HT1080 (cell line): ENCODE measurements at places on chromosomes 6 and 20. TPM values are rescaled to one million over a fixed set of nuclear protein-coding genes. Genes with fewer than 3 reads are reported as not detected.

C6orf132 gene
- total RNA-seq = not detected in 2 replicates

PLG gene
- not detected in 2 replicates for total RNA-seq

EFCAB8 gene
- not detected in 2 replicates for total RNA-seq

COL19A1 gene
- 0.07 TPM in 1 of 2 replicates, not detected in the other for total RNA-seq

GRCh38 chr6:46763466-46763865 lies 16.7 kb downstream of the ANKRD66 start:
- DNase-seq = peak; percentile 8

DNA sequence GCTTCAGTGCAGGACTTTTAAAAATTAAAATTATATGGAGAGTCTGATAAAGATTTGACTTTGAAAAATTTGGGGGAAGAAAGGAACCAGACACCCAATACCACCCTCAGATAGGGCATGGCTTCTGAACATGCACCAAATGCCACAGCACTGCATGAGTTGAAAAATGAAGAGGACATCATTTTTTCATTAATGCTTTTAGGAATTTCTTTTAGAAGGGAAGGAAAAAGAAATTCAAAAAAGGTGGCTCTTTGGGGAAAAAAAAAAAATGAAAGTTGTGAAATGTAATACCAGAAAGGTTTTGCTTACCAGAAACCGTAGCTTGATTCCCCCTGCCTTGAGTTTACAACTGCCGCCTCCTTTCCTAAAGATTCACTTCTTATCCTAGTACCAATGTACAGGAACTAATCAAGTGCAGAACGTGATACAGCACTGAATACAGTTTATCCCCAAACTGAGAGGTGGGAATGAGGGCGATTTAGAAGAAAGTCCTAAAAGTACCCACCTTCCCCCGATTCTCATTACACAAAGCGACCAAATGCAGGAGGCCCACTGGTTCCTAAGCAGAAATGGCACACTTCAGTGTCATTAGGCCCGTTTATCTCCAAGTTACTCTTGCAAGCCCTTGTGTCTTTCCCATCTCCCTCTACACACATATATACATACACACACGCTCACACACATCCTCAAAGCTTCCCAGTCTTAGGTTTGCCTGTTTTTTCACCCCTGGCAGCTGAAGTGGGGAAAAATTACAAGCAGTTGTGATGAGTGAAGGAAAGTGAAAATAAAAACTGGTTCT lies 2.8 kb downstream of the PPP1R10 start:
- no peak for DNase-seq

DNA sequence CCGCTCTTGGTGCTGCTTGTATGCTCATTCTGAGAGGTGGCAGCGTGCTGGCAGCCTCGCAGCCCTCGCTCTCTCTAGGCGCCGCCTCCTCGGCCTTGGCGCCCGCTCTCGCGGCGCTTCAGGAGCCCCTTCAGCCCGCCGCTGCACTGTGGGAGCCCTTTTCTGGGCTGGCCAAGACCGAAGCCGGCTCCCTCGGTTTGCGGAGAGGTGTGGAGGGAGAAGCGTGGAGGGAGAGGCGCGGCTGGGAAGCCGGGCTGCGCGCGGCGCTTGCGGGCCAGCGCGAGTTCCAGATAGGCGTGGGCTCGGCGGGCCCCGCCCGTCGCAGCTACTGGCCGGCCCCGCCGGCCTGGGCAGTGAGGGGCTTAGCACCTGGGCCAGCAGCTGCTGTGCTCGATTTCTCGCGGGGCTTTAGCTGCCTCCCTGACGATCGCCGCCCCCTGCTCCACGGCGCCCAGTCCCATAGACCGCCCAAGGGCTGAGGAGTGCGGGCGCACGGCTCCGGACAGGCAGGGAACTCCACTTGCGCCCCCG lies 19.5 kb upstream of the FAM8A1 start:
- DNase-seq = no peak

DNA sequence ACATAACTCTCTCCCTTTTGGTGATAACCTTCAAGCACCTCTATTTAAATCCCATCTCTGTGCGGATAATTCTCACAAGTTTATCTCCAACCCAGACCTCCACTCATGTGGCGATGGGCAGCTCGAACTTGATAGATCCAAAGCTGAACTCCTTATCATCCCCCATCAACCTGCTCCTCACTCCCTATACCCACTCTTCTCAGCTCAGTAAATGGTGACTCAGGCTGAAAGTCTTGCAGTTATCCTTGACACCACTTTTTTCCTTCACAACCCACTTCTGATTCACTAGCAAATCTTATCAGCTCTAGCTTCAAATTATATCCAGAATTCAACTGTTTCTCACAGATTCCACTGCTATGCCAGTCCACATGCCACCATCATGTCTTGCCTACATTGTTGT lies 155.3 kb upstream of the STXBP5 start:
- no peak for DNase-seq

- no peak for DNase-seq
Observed at GRCh38 chr20:58010186-58010585, 218.3 kb downstream of the ANKRD60 start.

- DNase-seq = no peak
Observed at GRCh38 chr20:56808117-56808725, 179.1 kb downstream of the TFAP2C start.

DNA sequence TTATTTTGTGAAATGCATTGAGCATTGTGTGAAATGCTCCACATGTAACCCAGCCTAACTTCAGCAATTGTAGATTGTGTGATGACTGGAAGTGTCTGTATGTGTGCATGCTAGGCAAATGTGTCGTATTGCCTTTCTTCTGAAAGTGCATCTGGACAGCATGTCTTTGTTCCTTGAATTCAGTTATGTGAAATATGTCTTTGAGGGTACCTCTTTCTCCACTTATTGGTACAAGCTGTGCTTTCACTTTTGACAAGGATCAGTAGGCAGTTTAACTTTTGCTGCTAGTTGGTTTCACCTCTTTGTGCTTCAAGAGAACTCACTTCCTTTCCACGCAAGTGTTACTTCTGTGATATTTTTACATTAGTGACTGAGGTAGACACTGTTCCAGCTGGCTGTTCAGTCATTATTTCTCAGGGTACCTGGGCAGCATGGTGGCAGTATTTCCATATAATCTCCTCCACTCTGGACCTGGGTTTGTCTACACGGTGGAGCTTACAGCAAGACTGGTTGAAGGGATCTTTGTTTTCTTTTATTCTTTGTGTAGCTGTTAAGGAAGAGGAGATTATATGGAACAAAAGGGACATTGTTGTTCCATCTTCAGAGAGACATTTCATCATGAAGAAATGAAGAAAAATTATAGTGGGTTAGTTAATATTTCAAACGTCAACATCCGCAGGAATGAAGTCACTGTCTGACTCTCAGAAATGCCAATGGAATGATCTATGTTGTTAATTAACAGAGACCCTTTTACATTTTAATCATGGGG lies 175.4 kb downstream of the UTRN start:
- no peak for DNase-seq

GRCh38 chr6:70524721-70525286 lies 41.9 kb upstream of the SDHAF4 start:
- DNase-seq = no peak

DNA sequence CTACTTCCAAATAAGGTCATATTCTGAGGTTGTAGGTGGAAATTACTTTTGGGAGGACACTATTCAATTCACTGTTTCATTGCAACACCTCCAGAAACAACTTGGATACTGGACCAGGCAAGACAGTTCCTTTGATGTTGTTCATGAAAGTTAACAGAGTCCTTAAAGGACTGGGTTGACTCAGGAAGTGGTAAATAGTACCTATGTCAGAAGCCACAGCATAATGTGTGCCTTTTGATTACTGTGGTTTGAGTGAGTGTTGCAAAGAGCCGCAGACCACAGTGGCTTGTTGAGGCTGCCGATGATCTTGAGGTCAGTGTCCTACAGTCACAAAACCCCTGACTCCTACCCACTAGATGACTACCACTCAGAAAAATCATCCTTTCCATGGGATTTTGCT lies 10.9 kb downstream of the IL20RA start:
- peak; percentile 84 for DNase-seq

DNA sequence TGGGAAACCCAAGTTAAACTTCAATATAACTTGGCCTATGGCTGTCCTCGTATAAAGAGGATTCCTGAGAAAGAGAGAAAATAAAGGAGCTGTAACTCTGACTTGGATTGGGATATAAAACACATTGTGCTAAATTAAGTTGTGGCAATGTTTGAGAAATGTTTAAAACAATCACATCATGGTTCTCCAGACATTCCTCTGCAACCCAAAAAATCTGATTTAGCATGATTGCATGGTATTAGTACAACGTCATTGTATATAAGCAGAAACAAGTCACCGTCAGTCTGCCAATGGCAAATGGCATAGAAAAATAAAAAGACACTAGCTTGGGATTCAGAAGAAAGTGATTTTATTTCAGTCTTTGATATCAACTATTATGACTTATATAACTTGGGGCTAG lies 140.2 kb upstream of the FAM83B start:
- no peak for DNase-seq

DNA sequence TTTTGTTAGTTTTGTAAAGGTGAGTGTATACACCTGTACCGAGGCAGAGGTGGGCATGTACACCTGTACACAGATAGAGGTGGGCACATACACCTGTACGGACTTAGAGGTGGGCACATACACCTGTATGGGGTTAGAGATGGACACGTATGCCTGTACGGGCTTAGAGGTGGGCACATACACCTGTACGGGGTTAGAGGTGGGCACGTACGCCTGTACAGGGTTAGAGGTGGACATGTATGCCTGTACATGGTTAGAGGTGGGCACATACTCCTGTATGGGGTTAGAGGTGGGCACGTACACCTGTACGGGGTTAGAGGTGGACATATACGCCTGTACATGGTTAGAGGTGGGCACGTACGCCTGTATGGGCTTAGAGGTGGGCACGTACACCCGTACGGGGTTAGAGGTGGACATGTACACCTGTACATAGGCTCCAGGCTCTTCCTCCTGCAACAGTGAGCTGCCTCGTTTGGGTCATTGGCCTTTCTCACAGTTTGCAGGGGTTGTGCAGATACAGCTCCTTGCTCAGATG lies 63.7 kb downstream of the PHACTR3 start:
- no peak for DNase-seq

GRCh38 chr6:156146891-156147290 lies 630.3 kb upstream of the ARID1B start:
- no peak for DNase-seq
